ENCODE measurements at places on chromosomes 4 and X. TPM values are rescaled to one million over a fixed set of nuclear protein-coding genes. Genes with fewer than 3 reads are reported as not detected.

GRCh38 chr4:75726577-75726976 is 2.2 kb downstream of the USO1 start:
- no peak for DNase-seq

DNA sequence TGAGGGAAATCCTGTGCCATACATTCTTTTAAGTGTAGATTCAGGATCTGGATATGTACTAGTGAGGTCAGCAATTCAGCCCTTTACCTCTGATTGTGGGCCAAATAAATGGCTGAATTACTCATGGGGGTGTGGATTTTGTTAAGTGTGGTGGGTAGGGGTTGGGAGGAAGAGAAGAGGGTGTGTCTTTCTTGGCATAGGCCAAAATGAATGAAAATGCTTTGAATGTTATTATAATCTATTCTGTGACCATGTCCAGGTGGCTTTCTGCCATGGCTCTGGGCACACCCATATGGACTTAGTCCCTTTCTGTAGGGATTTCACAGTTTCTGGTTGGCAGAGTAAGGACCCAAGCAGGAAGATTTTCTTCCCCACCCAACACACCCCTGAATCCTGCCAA is 244.3 kb downstream of the CBR4 start:
- peak; percentile 61 for DNase-seq

DNA sequence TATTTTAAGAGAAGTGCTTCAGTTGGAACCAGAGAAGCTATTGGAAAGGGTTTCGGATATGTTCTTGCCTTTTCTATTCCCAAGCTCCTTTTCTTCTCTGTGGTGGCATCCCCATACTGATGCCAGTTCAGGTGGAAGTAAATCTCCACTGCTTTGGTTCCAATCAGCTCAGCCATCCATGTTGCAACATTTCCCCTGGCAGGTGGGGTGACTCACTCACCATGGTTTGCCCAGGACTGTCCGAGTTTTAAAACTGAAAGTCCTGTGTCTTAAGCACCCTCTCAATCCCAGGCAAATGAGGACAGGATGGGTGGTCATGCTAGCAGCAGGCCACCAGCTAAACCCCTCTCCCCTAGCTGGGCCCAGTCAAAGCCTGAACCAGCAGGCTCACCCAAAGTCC is 15.1 kb downstream of the RAI2 start:
- DNase-seq: no peak

AMTN gene
- 29.6 TPM for total RNA-seq

NXF3 gene
- total RNA-seq: 0.38 TPM

PCSK1N gene
- total RNA-seq: 16.5 TPM

GRCh38 chr4:7917669-7918068 is 22.0 kb downstream of the AFAP1 start:
- DNase-seq: no peak

- DNase-seq: peak; percentile 29
Measured at GRCh38 chrX:104113222-104113965, 1.1 kb downstream of the ZCCHC18 start.

GRCh38 chrX:150504397-150505182 is 63.8 kb upstream of the MTM1 start:
- peak; percentile 45 for DNase-seq

SLC2A9 gene
- not detected for total RNA-seq

DNA sequence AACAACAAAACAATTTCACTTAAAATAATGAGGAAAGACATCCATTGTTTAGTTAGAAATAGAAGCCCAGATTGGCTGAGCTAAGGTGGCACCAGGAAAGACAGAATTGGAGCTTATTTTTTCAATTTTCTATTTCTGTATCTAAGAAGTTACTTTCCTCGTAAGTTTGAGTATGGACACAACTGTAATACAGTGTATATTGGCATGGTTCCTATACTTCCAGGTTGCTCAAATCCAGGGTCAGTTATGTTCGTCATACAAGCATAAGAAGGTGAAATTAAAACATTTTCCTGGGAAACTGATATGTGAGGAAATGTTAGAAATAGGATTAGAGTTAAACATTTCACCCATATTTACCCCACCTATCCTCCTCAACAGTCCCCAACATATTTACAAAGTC is 170.4 kb upstream of the AGA start:
- no peak for DNase-seq

GRCh38 chr4:76208005-76208765 is 5.4 kb downstream of the SCARB2 start:
- peak; percentile 57 for DNase-seq

DNA sequence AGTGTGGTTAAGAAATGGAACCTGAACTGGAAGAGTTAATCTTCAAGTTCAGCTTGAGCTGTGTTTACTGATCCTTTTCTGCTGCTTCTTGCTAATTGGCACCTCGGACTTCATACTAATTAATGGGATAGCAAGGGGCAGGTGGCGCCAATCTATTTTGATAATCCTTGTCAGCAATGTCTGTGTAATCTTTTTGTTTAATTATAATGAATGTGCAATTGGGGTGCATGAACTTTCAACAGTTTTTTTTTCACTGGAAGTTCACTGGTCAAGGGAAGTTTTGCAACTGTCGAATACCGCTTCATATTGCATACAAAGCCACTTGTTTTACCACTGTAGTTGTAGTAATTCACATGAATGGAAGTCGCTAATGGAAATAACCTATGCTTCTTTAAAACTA is 261.0 kb downstream of the BMPR1B start:
- no peak for DNase-seq

CAPN6 gene
- not detected for total RNA-seq

- no peak for DNase-seq
Measured at GRCh38 chr4:73687421-73687820, 52.9 kb upstream of the CXCL8 start.

DNA sequence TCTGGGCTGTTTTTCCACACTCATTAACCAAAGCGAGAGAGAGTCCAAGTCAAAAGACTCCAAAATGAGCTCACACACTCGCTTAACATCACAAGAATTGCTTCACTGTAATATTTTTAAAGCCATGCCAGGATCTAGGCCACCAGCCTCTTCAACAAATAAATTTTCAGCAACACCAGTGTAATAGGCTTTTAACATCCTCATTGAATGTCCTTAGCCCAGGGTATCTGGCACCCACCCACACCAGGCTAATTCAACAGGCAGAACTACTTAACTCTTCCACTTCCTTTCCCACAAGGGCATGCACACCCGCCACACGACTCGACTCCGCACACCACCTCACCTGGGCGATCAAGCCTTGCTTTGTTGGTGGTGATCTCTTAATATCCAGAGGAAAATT is 34.2 kb downstream of the FAT1 start:
- DNase-seq: no peak
